Activated CD4-positive, alpha-beta memory T cell treated with anti-CD3 and anti-CD28 coated beads, Interleukin-2, amount 10 ng/mL, durations not matched to agents 7 days and 5 days (primary cell): ENCODE measurements at places on chromosomes 3 and 15. TPM values are rescaled to one million over a fixed set of nuclear protein-coding genes. Genes with fewer than 3 reads are reported as not detected.

CLSTN2 gene
- not detected for total RNA-seq

RTP4 gene
- 23.2 TPM for total RNA-seq

CCDC54 gene
- not detected for total RNA-seq

PIGX gene
- total RNA-seq, result 47.2 TPM

PDZRN3 gene
- total RNA-seq, result not detected

ASB14 gene
- not detected for total RNA-seq
